ENCODE measurements at places on chromosomes 7 and 10.

GRCh38 chr10:49594594-49594993, 15.5 kb upstream of the SLC18A3 start:
- DNase-seq: no peak

DNA sequence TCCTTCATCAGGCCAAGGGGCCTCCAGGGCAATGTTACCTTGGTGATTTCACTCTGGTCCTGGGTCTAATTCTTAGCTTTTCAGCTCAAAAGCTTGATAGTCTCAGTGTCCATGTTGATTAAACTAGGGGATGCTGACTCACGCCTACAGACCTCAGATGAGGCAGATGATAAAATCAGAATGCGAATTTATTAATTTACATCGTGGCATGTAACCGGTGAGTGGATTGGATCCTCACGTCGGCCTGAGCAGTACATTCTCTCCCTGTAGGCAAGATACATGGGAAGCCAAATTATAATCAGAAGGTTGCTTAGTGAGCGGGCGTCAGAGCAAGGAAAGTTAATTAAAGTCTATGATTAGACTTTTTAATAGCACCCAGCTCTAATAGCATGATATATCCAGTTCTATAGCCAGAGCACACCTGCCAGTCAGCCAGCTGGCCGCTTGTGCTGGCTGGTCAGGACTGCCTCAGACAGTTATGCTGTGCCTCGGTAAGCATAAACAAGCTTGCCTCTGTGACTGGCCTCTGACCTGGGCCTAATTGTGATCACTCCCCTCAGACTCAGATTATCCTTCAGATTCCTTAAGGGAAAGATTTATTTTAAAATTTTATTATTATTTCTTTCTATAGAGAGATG, 20.2 kb upstream of the CPA5 start:
- no peak for DNase-seq

GRCh38 chr10:73586583-73586984, 4.6 kb downstream of the USP54 start:
- no peak for DNase-seq

- no peak for DNase-seq
Observed at GRCh38 chr7:99398891-99399445, 9.4 kb downstream of the PDAP1 start.

DNA sequence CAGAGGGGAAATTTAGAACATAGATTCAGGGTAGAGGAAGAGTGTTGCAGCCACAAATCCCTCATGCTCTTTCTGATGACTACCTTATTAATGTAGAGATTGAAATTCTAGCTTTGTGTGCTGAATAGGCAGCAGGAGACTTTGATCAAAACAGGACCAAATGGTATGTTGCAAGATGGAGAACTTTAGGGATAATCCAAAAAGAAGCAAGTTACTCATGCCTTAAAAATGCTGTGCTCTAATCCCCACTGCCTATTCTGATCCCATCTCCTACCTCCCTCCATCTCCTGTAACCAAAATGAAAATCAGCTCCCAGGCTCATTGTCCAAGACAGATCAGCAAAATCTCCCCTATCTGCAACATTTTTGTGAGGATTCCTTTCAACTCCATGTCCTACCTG, 31.3 kb downstream of the CH25H start:
- no peak for DNase-seq

DNA sequence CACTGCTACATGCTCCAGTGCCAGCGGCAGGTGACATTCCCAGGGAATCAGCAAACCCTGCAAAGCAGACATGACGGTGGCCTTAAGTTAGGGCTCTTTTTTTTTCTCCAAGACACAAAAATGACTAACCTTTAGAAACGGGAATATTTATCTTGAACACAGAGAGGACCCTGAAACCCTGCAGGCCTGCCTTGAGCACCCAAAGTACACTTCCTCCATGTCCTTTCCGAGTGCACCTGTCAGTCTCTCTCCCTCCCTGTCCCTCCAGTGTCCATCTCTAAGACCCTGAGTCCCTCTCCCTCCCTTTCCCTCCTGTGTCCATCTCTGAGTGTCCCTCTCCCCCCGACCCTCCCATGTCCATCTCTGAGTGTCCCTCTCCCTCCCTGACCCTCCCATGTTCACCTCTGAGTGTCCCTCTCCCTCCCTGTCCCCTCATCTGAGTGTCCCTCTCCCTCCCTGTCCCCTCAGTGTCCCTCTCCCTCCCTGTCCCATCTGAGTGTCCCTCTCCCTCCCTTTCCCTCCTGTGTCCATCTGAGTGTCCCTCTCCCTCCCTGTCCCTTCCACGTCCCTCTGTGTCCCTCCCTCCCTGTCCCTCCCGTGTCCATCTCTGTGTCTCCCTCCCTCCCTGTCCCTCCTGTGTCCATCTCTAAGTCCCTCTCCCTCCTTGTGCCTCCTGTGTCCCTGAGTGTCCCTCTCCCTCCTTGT, 51.2 kb upstream of the CAMK2B start:
- DNase-seq: no peak

GRCh38 chr10:96746503-96746902, 26.2 kb upstream of the PIK3AP1 start:
- DNase-seq: no peak

DNA sequence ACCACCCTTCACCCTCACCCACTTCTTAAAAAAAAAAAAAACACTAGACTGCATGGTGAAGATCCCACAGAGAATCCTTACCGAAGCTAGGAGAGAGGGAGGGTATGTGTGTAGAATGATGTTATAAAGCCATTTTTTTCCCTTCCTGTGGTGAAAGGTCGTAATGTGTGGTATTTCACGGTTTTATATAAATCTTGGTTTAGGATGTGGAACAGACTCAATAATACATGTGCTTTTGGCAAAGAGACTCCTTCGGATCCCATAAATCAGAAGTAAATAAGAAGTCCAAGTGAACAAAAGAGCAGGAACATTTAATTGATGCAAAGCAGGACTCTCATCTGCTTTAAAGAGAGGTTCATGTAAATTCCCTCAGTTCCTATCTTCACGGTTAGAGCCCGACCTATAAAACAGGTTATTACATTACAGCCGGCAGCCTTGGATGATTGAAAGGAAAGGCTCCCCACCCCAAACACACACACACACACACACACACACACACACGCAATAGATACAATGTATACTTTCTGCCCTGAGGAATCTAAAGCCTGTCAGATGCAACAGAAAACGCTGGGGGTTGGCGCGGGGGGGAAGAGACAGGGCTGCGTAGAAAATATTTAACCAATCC, 8.8 kb downstream of the DLX5 start:
- no peak for DNase-seq

DNA sequence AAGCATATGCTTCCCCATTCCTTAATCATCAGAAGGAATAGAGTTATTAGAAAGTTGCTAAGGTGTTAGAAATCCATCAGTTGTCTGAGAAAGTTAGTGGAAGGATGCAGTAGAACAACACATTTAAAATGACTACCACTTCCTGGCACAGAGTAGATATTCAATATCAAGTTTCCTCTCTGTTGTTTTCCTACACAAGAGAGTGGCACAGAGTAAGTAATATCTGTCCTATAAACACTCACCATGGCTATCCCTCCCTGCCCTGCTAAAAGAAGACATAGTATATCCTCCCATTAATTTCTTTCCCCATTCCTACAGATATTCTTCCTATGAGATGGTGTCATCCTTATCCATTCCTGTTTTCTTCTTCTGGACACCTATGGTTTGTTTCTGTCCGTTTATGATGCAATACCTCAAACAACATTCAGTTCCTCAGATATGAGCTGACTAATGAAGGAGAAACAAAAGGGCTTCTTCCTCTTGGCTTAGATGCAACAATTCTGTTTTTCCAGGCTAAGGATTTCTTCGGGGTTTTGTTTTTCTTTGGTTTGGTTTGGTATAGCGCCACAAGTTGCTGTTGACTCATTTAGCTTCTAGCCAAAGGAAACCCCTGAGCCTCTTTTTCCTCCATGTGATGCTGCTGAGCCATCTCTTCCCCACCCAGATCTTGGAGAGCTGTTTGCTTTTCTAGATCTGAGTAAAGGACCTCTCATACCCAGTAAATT, 32.9 kb upstream of the BPGM start:
- no peak for DNase-seq

DNA sequence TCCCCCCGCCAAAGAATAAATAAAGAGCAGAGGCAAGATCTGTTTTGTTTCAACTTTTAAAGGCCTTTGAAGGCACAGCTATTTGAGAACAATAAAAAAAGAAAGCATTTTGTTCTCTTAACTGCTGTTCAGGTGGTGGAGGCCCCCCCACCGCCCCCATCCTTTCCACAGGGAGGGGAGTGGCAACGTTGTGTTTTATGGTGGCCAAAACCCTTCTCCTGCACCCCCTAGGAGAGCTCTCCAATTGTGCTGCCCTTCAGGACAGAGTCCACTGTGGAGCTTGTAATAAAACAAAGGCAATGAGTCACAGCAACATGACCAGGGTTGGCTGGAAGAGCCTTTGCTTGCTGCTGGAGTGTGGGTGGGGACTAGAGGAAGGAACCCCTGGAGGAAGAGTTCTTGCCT, 987.9 kb downstream of the KCNMA1 start:
- DNase-seq: no peak

DNA sequence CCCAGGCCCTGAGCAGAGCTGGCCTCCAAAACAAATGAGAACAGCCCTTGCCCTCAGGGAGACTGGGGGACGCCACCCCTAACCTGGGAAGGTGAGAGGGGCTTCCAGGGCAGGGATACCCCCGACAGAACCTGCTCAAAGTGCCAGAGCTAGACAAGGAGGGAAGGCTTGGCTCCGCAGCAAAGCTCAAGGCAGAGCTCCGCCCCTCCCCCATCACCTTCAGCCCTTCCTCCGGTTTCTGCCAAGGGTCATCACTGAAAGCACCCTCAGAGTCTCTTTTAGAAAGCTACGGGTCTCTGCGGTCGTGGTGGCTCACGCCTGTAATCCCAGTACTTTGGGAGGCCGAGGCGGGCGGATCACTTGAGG, 73.4 kb upstream of the CUX1 start:
- DNase-seq: no peak

GRCh38 chr10:58817201-58817846, 304.7 kb downstream of the BICC1 start:
- no peak for DNase-seq

DNA sequence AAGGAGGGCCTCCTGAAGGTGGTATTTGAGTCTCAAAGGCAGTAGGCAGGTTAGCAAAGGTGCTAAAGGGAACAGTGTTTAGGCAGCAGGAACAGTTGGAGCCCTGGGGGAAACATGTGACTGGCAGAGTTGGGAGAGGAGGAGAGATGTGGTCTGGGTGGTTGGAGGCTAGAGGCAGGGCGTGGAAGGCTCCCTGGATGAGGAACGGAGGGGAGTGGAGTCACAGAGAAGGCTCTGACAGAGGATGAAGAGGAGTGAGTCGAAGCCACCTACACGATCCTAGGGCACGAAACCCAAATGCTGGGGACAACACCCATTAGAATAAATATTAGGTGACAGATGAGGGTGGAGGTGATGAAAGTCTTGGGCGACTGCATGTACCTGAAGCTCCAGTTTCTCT, 19.6 kb upstream of the MGMT start:
- DNase-seq: no peak

DNA sequence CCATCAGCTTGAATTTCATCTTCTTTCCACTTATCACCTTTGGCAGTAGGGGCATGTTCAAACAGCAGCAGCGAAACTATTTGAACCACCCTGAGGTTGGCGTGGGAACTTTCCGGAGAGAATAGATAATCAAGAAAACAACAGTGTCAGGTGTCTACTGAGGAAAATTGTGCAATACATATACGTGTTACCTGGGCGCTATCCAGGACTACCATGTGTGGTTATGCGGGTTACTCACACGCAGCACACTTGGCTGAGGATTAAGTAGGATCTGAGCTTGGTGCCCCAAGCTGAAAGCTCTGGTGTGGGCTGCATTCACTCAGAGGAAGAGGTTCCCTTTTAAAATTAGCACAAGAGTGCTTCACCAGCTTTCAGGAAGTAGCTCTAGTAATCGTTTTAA, 8.8 kb upstream of the ABI1 start:
- no peak for DNase-seq

GRCh38 chr7:123494193-123494796, 40.1 kb downstream of the IQUB start:
- no peak for DNase-seq

DNA sequence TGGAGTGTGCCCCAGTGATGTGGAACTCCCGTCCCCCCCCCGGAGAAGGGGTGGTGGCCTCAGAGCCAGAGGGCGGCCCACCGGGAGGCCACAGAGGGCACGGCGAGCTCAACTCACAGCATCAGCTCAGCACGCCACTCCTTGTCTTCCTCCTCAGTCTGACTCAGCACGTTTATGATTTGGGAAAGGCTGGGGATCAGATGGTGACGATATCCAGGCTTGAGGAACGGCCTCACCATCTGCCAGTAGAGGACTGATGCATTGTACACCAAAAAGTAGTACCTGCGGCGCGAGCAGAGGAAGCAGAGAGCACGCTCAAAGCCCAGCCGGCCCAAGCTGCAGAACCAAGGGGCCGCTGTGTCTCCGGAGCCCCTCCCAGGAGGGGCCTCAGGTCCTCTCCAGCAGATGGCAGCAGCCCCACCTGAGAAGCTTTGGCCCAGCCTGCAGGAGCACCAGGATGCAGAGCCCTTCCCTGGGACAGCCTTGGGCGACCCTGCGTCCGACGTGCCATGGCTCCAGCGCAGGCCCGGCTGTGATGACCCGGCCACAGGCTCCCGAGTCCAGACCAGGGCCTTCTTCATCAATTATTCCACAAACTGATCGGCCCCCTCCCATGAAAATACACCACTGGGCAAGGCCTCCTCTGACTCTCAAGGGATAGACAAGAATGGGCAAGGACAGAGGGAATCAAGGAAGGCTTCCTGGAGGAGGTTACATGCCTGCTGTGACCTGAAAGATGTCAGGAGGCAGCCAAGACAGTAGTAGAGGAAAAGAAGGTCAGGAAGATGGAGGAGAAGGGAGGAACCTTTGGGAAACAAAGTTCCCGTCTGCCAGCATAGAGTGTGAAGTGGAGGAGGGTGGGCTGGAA, 3.7 kb downstream of the CFAP46 start:
- no peak for DNase-seq

DNA sequence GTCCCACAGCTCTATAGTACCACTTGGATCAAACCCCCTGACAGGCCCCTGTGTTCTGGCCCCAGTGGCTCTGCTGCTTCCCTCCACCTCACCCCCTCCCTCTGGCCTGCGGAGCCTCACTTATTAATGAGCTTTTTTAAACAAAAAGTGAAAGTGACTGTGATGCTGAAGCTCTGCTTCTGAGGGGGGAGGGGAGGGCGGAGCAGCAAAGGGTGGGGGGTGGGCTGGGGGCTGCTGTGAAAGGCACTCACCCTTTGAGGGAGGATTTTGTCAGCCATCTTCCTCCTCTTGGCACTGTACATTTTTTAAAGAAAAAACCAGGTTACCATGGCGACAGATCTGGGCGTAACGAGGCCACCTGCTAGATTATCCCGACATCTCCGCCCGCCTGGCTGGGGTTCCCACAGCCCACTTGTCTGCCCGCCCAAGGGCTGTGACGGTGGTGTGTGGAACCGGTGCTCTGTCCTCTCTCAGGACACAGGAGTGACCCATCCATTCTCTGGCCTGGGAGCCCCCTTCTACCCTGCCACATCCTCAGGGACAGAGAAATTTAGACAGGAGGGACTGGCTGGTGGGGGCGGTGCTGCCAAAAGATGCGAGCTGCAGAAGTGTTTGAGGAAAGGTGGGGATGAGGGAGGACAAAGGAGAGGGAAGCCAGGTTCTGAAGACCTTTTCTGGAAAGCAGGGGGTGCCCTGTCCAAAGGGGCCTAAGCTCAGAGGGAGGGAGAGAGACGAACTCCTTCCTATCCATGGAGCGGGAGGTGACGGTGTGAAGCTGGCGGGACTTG, 4.9 kb downstream of the SMARCD3 start:
- no peak for DNase-seq

- no peak for DNase-seq
Observed at GRCh38 chr7:155422151-155422550, 35.8 kb upstream of the EN2 start.

GRCh38 chr10:106959521-106959920, 205.0 kb downstream of the SORCS1 start:
- no peak for DNase-seq

Measured in stimulated activated CD4-positive, alpha-beta T cell treated with anti-CD3 and anti-CD28 coated beads, Interleukin-1b, Interleukin-23, amount 100 ng/mL, for 1 hour (primary cell).